ENCODE measurements at places on chromosomes 13 and 19. TPM values are rescaled to one million over a fixed set of nuclear protein-coding genes. Genes with fewer than 3 reads are reported as not detected.

- H3K36me3 ChIP-seq, result no peaks in the 10 kb centered on the region
- no peaks in the 10 kb centered on the region for H3K4me1 ChIP-seq
- no peaks in the 10 kb centered on the region for H3K27me3 ChIP-seq
- H3K4me3 ChIP-seq, result no peak overlapping the region
Observed at GRCh38 chr13:32136061-32136460, 104.5 kb downstream of the FRY start.

DNA sequence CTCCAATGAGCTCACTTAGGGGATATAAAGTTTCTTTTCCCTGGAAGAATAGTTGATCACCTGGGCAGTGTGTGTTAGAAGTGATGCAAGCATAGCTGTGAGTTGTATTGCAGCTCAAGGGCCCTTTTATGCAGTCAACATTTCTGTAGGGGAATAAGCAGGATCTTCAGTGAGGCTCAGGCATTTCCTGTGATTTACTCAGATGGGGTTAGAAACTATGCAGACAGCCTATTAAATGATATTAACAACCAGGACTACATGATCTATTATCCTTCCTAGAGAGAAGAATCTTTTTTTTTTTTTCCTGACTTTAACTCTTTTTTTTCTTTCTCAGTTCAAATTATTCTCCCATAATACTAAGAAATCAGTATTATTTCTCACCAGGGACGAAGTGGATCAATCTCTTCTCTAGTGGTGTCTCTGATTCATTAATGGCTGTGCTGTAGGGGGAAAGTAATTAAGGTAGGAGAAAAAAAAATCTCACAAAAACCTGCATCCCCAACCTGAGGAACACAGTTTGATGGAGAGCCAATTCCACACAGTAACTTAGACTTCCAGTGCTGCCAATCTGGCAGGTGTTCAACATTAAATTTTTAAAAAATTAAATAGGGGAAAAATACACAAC is 126.4 kb upstream of the SLC10A2 start:
- H3K36me3 ChIP-seq, result no peaks in the 10 kb centered on the region
- no peak overlapping the region for H3K4me3 ChIP-seq
- no peaks in the 10 kb centered on the region for H3K4me1 ChIP-seq

- DNase-seq, result no peak
- peaks cover 23% of the 10 kb centered on the region for H3K4me1 ChIP-seq
- peaks cover 15% of the 10 kb centered on the region for H3K36me3 ChIP-seq
Observed at GRCh38 chr19:12788042-12788681, 3.1 kb upstream of the JUNB start.

DNA sequence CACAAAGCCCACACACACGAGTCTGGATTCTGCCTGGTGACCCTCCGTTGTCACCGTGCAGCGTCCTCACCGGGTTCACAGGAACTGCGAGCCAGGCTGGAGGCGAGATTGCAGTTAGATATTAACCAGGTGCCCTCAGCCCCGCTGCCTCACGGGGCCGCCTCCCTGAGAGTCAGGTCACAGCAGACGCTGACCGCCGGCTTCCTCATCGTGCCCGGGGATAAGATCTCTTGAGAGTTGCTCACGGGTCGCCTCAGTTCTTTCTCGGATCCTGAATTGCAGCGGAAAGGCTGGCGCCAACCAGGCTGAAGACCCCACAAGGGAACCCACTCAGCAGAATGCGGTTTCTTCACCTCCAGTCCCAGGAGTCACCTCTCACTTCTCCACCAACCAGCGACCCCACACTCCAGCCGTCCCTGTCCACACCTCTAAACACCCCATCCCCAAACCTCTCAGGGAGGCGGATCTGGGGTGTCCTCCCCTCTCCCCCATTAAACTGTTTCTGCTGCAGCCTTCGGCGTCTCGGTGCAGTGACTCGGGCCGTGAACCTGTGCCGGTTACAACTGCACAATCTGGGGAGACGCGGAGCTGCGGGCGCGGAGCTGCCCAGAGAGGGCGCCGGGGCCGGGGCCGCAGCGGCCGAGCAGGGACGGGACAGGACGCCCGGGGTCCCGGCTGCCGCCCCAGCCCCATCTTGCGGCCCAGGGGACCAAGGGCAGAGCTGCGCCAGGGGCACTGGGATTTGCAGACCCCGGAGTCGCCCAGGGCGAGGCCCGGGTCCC is 591 bp downstream of the ZNF823 start:
- peaks cover 17% of the 10 kb centered on the region for H3K4me1 ChIP-seq
- H3K36me3 ChIP-seq, result peaks cover 16% of the 10 kb centered on the region
- DNase-seq, result peak; percentile 79
- H3K27me3 ChIP-seq, result peaks cover 8% of the 10 kb centered on the region
- peak overlapping the region; percentile 96 for H3K4me3 ChIP-seq
- H3K27ac ChIP-seq, result peak overlapping the region; percentile 41

Gene FBXW9
- total RNA-seq, result 12.9 TPM

Gene ZNF728
- not detected for total RNA-seq

Measured in activated CD4-positive, alpha-beta T cell treated with anti-CD3 and anti-CD28 coated beads, Interleukin-2, amount 10 ng/mL, durations not matched to agents 24 days and 14 days (primary cell).